Aorta (tissue), 5 donors: ENCODE measurements at places on chromosomes 1 and 21.
A peak's percentile ranks its signal among the peaks of the same experiment; 100 is the strongest.

- H3K27me3 ChIP-seq, result no peaks in the 10 kb centered on the region
- no peaks in the 10 kb centered on the region for H3K36me3 ChIP-seq
- no peak for DNase-seq
- no peaks in the 10 kb centered on the region for H3K4me1 ChIP-seq
- H3K27ac ChIP-seq, result no peak overlapping the region
Observed at GRCh38 chr1:238052496-238053266, 162.0 kb upstream of the ZP4 start.

- no peak overlapping the region for H3K27ac ChIP-seq
- H3K27me3 ChIP-seq, result no peaks in the 10 kb centered on the region
- no peaks in the 10 kb centered on the region for H3K4me1 ChIP-seq
- DNase-seq, result no peak
Observed at GRCh38 chr1:118154220-118154619, 30.8 kb downstream of the SPAG17 start.

- H3K27ac ChIP-seq, result no peak overlapping the region
- H3K4me1 ChIP-seq, result no peaks in the 10 kb centered on the region
- no peak for DNase-seq
- no peaks in the 10 kb centered on the region for H3K36me3 ChIP-seq
- no peak overlapping the region for H3K4me3 ChIP-seq
- no peaks in the 10 kb centered on the region for H3K27me3 ChIP-seq
Observed at GRCh38 chr1:18751425-18751824, 108.0 kb downstream of the TAS1R2 start.

GRCh38 chr1:33257772-33258712, 1.8 kb downstream of the ZNF362 start:
- no peaks in the 10 kb centered on the region for H3K36me3 ChIP-seq
- no peaks in the 10 kb centered on the region for H3K4me1 ChIP-seq
- no peaks in the 10 kb centered on the region for H3K27me3 ChIP-seq
- peak overlapping the region; percentile 99 for H3K27ac ChIP-seq
- H3K4me3 ChIP-seq, result peak overlapping the region; percentile 99

- H3K36me3 ChIP-seq, result no peaks in the 10 kb centered on the region
- no peaks in the 10 kb centered on the region for H3K4me1 ChIP-seq
- no peak for DNase-seq
- H3K4me3 ChIP-seq, result no peak overlapping the region
- H3K27ac ChIP-seq, result no peak overlapping the region
Observed at GRCh38 chr21:36478207-36478701, 1.7 kb downstream of the CLDN14 start.

DNA sequence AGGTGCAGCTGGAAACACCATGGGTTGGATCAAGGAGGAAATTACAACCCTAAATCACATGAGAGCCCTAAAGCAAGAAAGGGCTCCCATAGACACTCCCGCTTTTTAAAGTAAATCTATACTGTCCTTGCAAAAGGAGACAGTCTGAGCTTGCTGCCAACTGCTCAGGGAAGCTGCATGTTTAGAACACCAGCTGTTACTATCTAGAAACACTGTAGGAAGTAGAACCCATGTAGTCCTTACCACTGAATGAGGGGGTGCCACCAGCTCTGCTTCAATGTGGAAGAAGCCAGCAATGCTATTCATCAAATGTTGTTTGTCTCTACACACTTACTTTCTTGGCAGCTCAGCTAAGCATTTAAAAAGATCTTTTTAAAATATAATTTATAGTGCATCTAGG, 79.8 kb downstream of the PIGK start:
- no peak for DNase-seq
- H3K4me1 ChIP-seq, result no peaks in the 10 kb centered on the region
- no peak overlapping the region for H3K4me3 ChIP-seq
- no peaks in the 10 kb centered on the region for H3K27me3 ChIP-seq

- no peak for DNase-seq
- H3K4me3 ChIP-seq, result no peak overlapping the region
- no peaks in the 10 kb centered on the region for H3K27me3 ChIP-seq
- H3K36me3 ChIP-seq, result no peaks in the 10 kb centered on the region
- H3K27ac ChIP-seq, result no peak overlapping the region
Observed at GRCh38 chr1:27113861-27114260, 41.1 kb downstream of the SLC9A1 start.

DNA sequence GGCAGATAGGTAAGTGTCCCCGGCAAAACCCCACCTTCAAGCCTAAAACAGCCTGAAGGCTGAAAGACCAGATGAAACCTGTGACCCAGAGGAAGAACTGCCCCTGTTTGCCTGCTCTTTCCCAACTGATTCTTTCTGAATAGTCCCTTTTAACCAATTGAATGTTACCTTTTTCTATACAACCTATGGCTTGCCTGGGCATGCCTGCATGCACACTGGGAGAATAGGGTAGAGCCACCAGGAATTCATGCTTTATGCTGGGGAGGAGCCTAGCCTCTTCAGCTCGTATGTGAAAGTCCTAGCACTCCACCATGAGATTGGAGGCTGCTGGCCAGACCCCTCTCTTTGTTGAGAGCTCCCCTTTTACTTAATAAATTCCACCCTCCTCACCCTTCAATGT, 340.0 kb downstream of the PTBP2 start:
- no peak for DNase-seq
- H3K4me1 ChIP-seq, result no peaks in the 10 kb centered on the region
- no peak overlapping the region for H3K27ac ChIP-seq

DNA sequence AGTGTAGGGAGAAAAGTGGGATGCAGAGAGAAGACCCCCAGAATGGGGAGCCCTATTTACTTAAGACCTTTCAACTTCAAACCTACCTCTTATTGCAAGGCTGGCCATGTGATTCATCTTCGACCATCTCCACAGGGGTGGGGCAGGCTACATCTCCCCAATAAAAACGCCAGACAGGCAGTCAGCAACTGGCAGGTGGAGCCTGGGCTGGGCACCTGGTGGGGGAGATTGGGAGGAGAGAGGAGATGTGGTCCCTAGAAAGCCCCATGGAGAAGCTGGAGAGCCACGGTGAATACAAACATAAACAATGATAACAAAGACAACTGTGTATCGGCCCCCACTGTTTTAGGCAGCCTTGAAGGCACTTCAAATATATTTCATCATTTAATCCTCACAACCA, 336.7 kb upstream of the PROX1 start:
- no peak for DNase-seq
- H3K27ac ChIP-seq, result no peak overlapping the region
- no peaks in the 10 kb centered on the region for H3K27me3 ChIP-seq
- H3K36me3 ChIP-seq, result no peaks in the 10 kb centered on the region
- H3K4me1 ChIP-seq, result no peaks in the 10 kb centered on the region

DNA sequence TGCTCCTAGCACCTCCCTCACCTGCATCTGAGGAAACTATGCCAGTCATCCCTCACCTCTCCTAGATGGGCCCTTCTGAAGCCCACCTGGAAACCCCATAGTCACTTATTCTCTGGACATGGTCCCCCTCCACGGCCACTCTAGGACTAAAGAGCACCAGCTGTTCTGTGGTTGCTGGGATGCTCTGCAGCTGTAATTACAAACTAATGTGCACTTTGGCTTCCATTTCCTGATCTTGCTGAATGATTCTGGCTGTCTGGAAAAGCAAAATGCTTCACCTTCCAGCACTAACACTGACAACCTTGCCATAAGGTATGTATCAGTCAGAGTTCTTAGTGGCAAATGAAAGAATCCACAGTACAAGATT, 48.7 kb upstream of the PSEN2 start:
- H3K36me3 ChIP-seq, result no peaks in the 10 kb centered on the region
- no peak for DNase-seq
- no peak overlapping the region for H3K4me3 ChIP-seq
- H3K4me1 ChIP-seq, result no peaks in the 10 kb centered on the region
- H3K27me3 ChIP-seq, result no peaks in the 10 kb centered on the region
- H3K27ac ChIP-seq, result no peak overlapping the region
